ENCODE measurements at places on chromosomes 1 and 21. TPM values are rescaled to one million over a fixed set of nuclear protein-coding genes. Genes with fewer than 3 reads are reported as not detected.
A peak's percentile ranks its signal among the peaks of the same experiment; 100 is the strongest.

DNA sequence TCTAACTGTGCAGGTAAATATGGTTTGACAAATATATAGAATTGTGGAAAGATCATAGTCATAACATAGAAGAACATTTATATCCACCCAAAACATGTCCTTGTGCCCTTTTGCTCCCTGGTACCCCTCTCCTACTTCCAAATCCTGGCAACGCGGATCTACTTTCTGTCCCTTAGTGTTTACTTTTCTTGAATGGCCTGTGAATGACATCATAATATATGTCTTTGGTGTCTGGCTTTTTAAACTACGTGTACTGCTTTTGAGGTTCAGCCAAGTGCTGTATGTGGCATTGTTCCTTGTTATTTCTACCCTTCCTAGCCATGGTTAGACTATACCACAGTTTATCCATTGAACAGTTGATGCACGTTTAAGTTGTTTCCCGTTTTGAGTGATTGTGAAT lies 155.6 kb downstream of the SDCCAG8 start:
- no peak for DNase-seq

GRCh38 chr1:23478896-23479665 lies 4.9 kb downstream of the ASAP3 start:
- DNase-seq = no peak

DNA sequence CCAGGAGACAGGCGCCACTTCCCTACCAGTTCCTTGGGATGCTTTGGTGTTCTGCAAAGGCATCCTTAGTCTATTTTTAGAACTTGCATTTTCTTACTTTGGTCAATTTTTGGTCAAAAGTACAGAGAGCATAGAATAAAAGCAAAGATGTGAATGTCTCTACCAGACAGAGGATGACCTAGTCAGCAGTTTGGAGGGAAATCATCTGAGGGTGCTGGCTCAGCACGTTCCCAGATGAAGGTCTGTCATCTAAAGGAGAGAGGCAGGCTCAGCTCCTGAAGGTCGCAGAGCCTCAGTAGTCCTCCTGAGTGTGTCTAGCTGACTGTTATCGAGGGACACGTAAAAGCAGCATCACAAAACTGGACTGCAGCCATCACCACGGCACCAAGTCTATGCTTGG lies 15.3 kb downstream of the CHRNB2 start:
- DNase-seq = no peak

DNA sequence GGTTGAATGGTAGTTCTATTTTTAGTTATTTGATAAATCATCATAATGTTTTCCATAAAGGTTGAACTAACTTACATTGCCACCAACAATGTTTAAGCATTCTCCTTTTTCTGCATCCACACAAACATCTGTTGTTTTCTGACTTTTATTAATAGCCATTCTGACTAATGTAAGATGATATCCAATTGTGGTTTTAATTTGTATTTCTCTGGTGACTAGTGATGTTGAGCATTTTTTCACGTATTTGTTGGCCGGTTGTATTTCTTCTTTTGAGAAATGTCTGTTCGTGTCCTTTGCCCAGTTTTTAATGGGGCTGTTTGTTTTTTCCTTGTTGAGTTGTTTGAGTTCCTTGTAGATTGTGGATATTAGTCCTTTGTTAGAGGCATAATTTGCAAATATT lies 24.6 kb upstream of the SLC35F3 start:
- no peak for DNase-seq

DNA sequence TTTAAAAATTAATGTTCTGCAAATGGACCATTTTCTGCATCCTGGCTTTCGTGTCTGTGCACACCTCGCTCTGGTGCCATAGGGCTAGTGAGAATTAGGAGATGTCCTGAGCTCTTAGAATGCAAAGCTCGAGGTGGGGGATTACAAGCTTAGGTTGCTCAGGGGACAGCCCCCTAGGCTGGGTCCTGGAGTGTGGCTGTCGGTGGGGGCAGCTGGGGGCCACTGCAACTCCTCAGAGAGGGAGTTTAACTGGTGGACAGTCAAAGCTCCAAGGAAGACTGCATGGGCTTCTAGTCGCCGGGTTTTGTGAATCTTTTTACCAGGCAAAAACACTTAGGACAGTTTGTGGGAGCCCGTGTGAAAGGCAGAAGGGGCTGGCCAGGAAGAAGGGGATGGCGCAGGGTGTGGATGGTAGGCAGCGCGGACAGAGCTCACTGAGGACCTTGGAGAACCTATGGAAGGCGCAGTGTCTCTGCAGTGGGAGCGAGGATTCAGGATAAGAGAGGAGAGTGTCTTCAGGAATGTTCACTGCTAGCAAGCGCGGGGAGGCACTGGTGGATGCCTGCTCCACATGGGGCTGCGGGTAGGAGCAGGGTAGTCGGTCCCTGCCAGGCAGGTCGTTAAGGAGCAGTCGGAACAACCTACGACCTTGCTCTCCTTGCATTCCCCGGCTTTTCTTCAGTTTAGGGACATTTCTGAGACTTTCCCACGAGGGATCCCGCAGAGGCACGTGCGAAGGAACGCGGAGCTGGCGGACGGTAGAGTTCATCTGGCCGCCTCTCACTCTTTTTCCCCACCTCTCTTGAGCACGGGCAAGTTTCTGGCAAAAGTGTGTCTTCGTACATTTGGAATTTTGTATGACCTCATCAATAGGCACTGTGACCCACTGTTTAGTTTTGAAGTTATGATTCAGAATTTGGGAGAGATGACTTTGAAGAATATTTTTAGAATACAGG lies 12.9 kb upstream of the KCNE1 start:
- DNase-seq = no peak

- no peak for DNase-seq
Measured at GRCh38 chr1:228887960-228888359, 152.7 kb downstream of the RHOU start.

DNA sequence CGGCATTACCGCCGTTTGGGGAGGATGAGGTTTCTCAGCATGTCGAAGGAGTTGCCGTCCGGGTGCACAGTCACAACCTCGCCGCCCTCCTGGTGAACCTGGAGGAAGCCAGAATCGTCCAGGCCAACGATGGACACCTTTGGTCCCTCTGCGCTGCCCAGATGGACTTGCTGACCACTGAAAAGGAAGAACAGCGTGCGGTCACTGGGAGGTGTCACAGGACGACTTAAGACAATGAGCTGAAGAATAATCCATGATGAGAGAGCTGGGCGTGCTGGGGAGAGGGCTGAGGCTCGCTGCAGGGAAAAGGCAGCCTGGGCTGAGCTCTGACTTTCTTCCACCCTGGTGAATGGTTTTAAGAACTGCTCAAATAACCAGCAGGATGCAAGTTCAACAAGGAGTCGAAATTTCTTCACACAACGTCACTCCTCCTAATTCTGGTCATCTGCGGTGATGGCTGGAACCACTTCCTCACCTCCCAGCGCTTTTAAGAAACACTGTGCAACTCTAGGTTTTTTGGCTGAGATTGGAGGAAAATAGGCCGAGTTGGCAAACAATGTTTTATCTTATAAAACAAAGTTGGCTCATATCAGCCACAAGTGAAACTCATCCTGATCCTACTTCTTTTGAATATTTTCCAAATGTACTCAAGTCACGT lies 55.5 kb downstream of the SIM2 start:
- DNase-seq = no peak

DNA sequence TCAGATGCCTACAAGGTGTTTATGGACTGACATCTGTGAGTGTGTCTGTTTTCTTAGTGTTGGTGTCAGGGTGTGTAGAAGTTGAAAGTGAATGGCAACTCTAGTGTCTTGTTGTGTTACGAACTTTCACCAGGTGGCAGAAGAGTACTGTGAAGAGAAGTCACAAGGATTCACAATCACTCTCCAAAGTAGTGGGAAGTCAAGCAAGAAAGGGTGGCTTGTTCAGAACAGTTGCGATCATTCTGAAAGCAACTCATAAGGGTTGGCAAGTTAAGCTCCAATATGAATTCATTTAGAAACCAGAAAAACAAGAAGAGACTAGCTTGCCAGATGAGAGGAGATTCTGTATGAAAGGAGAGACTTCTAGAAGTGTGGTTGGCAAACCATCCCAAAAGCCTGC lies 86.1 kb downstream of the FASLG start:
- peak; percentile 44 for DNase-seq

GRCh38 chr1:206972728-206973127 lies 2.5 kb upstream of the FCAMR start:
- DNase-seq = no peak

- DNase-seq = no peak
Measured at GRCh38 chr1:21813542-21813941, 1.5 kb downstream of the LDLRAD2 start.

DNA sequence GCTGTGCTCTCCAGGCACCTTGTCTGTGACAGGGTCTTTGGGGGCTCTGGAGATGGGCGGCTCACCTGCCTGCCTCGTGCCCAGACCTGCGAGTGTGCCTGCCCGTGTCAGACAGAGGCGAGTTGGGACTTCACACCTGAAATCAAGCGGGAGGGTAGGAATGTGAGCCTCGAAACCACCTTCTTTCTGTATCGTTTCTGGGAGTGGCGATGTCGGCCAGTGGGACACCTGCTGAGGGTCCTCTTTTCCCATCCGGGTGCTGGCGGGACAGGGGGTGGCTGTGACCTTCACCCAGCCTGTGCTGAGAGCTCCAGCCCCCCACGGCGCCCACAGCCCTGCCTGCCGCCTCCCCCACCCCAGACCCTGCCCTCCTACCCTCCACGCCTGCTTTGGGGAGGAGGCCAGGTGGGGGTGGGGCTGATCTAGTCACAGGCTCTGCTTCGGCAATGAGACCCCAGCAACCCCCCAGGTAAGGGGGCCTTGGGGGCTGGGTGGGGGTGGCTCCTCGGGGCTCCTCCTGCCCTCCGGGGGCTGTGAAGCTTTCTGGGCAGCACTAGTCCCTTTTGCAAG lies 15.6 kb upstream of the FAAP20 start:
- DNase-seq = no peak

DNA sequence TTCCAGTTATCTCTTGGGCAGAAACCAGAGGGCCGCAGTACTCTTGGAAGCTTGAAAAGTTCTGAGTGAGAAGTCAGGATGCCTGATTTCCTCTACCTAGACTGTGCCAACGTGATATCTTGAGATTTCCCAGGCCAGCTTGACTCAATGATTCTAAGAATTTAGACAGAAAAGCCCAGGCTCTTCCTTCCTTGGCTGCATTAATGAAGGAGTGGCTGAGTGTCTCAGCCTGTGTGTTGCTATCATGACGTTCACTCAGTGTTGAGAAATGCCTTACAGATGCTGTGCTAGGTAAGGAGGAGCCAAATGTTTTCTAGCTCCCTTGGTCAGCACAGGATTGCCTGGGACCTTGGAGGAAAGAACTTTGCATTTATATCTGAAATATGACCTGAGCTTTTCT lies 454.1 kb upstream of the USP24 start:
- DNase-seq = no peak

DNA sequence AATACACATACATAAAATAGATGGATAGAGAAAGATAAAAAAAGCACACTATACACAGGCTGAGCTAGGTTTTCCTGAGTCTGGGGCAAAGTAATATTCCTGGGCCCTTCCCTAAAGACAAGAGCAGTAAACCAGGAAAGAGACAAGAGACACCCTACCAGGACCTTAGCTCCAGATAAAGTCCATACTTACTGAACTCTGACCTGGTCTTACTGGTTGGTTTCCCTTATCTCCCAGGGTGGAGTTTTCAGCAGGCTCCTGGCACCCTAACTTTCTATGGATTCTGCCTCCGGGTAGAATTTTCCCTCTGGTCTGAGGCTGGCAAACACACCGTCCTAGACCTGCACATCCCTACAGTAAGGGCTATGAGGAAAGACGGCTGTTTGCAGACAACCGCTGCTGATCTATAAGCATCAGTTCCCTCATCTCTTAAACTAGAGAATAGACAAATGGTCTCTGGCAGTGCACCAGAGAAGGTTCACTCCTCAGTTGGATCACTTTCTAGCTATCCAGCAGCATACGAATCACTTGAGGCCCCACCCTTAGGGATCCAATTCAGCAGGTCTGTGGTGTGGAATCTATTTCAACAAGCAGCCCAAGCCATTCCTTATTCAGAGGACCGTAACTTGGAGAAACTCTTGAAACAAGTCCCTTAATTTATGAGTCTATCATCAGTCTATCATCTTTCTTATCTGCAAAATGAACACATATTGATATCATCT lies 52.0 kb downstream of the ARHGEF11 start:
- DNase-seq = no peak

GRCh38 chr1:59827055-59827643 lies 12.4 kb downstream of the HOOK1 start:
- DNase-seq = no peak

- no peak for DNase-seq
Measured at GRCh38 chr1:4736254-4736653, 81.8 kb downstream of the AJAP1 start.

Gene NTNG1
- total RNA-seq = not detected

Gene TRAF3IP3
- total RNA-seq = 136 TPM

Gene LDLRAD1
- total RNA-seq = not detected

Gene C21orf58
- total RNA-seq = 27.4 TPM

Gene SPRR2G
- total RNA-seq = not detected

Gene ZNF687
- 27.2 TPM for total RNA-seq

Gene HOOK1
- total RNA-seq = 15.2 TPM

Gene RAB42
- not detected for total RNA-seq

Gene IFNLR1
- total RNA-seq = 6.6 TPM

Gene LYPD8
- not detected for total RNA-seq

Gene KIAA0040
- 26.1 TPM for total RNA-seq

Data from activated CD4-positive, alpha-beta T cell treated with anti-CD3 and anti-CD28 coated beads for 36 hours (primary cell).